Mammary epithelial cell (primary cell): ENCODE measurements at places on chromosomes 6 and 20. TPM values are rescaled to one million over a fixed set of nuclear protein-coding genes. Genes with fewer than 3 reads are reported as not detected.

Gene ADAM33
- total RNA-seq: 0.33 TPM

Gene RNF217
- total RNA-seq: 50.9 and 53.9 TPM in 2 replicates

Gene NCOA5
- total RNA-seq: 11.2 TPM

Gene PACRG
- total RNA-seq: 1.0 TPM

Gene BEND6
- total RNA-seq: 2.2 TPM

Gene SLC22A23
- 21.1 and 34.0 TPM in 2 replicates for total RNA-seq

Gene CDH26
- 0.33 TPM for total RNA-seq

Gene CYP39A1
- 1.8 and 2.4 TPM in 2 replicates for total RNA-seq

Gene SEMG1
- not detected in 2 replicates for total RNA-seq

Gene CRISP3
- total RNA-seq: not detected

Gene SEL1L2
- total RNA-seq: not detected in 2 replicates

Gene MMP24
- total RNA-seq: 0.08 and 0.12 TPM in 2 replicates

Gene MCCD1
- not detected for total RNA-seq

Gene DEFB124
- not detected for total RNA-seq

Gene CUTA
- total RNA-seq: 171 and 181 TPM in 2 replicates

Gene BHLHE23
- not detected for total RNA-seq

Gene KCNG1
- total RNA-seq: 53.0 TPM

Gene ISM1
- 0.33 TPM for total RNA-seq

Gene RPL10A
- total RNA-seq: 1,334 and 1,849 TPM in 2 replicates

Gene EBF4
- total RNA-seq: not detected in 2 replicates
